Posterior cingulate gyrus (tissue), 11 donors: ENCODE measurements at places on chromosomes 5 and 9.

GRCh38 chr5:141889282-141889871 is 11.2 kb upstream of the PCDH1 start:
- DNase-seq: no peak

- no peak for DNase-seq
Measured at GRCh38 chr9:112839331-112839730, 51.3 kb downstream of the SLC46A2 start.

DNA sequence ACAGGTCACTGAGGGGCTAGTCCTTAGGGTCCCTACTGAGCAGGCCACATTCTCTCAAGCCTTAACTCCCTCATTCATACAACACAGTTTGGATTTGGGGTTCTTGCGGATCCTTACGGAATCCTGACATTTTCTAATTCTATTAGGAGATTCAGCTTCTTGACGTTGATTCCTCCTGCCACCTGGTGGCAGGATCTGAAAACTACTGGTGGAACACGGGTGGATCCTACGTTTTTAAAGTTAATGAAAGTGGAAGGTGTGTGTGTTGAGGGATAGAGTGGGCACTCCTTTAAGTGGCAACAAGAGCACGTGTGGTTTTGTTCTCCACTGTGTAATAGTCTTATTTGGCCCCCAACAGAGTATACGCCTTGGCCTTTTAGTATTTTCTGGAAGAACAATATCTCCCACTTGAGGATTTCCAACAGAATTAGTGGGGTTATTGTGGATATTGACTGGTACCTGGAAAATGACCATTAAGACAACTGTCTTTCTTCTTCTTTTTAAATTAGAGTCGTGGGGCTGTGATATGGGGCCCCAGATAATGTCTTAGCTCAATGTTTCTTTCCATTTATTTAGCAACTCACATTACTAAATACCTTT is 25.2 kb downstream of the SLC28A3 start:
- peak; percentile 49 for DNase-seq

GRCh38 chr9:34124099-34124498 is 2.4 kb downstream of the DCAF12 start:
- DNase-seq: no peak

DNA sequence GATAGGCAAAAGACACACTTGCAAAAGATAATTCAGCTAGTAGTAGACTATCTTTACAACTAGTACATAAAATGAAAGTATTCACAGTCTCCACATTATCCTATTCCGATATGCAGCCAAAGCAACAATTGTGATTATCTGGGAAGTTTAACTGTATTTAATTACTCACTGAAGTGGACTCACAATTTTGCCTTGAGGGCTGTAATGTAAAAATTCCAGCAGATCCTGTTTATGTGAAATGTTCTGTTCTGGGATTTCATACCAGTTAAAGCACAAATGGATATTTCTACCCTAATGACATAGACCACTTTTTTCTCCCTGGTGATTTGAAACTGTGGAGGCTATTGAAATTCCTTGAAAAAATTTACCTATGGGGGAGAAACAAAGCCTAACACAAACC is 474.4 kb upstream of the EDIL3 start:
- DNase-seq: no peak

DNA sequence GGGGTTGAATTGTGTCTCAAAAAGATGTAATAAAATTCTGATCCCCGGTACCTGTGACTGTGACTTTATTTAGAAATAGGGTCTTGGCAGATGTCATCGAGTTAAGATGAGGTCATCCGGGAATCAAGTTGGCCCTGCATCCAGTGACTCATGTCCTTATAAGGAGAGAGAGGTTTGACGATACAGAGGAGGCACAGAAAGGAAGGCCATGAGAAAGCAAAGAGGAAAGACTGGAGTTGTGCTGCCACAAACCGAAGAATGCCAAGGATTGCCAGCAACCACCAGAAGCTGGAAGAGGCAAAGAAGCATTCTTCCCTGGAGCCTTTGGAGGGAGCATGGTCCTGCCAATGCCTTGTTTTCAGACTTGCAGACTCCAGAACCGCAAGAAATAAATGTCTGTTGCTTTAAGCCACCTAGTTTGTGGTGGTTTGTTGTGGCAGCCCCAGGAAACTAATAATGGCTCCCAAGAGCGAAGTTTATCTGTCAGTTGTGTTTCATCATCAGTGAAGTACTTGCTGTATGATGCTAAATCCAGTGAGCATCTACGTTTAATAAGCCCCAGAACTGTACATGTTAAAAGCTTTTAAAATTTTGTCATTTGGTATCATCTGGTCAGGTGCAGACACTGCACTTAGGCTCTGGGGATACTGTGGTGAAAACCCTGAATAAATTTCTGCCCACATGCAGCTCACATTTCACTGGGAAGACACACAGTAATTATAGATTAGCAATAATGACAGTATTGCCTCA is 114.8 kb downstream of the TLE4 start:
- no peak for DNase-seq

DNA sequence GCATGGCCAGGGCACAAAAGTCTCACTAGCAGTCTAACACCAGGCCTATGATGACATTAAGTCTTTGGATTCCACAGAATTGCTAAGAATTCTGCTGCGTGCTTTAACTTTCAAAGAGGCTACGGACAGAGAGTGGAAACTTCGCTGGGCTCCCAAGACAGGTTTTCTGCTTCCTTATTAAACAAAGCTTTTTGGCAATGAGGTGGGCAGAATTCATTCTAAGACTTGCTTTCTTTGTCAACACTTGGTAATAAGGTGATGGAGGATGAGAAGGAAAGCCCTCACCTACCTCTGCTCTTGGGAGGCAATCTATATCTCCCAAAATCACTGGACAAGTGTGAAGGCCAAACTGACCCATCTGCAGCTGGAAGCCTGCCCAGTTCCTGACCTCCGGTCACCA is 231.9 kb downstream of the ATPSCKMT start:
- no peak for DNase-seq

GRCh38 chr9:128275198-128276007 is at the start of gene GOLGA2:
TSS of gene GOLGA2 (minus strand) at chr9:128276007. CDS start at chr9:128275976, 31 bp downstream.
- DNase-seq: peak; percentile 68

- no peak for DNase-seq
Measured at GRCh38 chr9:80040457-80040856, 468.7 kb downstream of the TLE4 start.

DNA sequence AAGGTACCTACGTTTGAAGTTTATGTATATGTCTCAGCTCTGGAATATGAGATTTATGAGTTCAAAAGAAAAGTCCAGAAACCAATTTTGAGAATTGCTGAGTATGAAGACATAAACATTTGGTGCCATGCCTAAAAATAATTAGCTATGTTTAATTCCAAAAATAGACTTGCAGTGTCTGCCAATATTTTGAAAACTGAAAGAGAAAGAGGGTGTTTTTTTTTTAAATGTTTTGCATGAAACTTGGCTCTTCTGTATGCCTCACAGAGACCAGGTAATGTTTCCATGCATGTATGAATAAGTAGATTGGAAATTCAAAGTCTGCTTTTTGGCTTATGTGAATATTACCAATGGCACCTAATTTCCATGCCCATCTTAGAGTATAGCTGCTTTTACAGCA is 634.4 kb upstream of the C9orf72 start:
- DNase-seq: no peak

- peak; percentile 30 for DNase-seq
Measured at GRCh38 chr9:114738581-114739316, 56.8 kb upstream of the TEX48 start.

DNA sequence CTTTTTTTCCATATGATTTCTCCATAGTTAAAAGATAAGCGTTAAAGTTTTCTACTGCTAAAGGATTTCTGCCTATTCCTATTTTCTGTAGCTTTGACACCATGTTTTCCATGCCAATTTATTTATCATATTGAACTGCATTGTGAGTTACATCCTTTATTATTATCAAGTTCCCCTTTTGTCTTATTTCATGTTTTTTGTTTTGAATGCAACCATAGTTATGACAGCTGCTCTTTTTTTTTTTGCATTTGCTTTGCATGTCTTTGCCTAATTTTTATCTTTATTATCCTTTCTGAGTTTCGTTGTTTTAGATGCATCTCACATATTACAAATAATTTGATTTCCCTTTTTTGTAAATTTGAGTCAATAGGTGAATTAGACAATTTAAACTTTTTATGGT is 161.5 kb downstream of the DEPDC1B start:
- DNase-seq: no peak

DNA sequence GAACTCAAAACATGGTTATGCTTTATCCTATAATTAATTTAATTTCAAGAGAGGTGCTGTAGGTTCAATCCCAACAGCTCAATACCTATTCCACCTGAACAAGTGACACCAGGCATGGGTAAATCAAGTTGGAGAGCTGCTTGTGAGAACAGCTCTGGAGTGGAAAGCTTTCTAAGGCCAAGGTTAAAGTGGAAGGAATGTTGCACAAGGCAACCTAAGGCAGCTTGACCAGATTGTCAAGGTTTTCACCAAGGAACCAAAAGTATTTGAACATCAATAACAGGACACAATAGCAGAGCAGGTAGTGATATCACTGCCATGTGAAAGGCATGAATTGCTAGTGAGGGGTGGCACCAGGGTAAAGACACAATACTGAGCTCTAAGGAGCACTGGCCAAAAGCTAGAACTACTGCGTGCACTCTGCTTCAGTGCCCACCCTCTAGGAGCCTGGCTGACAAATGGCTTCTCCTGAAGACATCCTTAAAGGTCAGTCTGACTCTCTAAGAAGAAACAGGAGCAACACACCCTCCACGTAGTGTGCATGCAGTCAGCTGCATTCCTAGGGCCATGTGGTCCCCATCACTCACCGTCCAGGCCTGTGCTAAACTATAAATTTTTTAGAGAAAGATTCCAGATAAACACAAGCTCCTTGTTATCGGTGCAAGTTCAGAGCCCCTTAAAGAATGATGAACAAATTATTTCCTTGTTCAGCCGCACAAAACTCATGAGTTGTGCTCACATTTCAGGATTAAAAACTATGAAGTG is 677.7 kb upstream of the KLF4 start:
- no peak for DNase-seq

DNA sequence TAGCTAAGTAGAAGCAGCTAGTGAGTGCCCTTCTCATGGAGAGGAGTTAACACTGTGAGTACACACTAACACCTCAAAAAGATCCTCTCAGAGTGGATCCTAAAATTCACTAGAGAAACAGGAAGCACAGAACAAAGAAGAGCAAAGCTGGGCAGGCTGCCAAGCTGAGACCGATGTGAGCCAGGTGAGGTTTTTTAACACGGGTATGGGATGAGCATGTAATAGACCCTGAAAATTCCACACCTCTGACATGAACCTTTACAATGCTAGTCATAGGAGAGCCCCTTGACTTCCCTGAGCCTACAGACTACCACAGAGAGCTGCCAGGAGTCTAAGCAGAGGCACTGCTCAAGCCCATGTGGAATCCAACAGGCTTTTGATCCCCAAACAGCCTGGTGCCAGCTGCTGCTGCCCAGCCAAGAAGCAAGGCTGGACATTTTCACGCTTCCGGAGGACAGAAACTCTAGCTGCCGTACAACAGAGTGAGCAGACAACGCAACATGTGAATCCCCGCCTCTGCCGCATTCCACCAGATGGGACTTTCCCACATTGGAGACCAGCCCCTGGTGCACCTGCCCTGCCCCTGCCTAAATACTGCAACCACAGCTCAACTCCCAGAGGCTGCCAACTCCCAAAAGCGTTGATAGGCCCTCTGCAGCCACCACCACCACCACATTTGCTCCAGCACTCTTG is 280.8 kb downstream of the CDH10 start:
- no peak for DNase-seq

DNA sequence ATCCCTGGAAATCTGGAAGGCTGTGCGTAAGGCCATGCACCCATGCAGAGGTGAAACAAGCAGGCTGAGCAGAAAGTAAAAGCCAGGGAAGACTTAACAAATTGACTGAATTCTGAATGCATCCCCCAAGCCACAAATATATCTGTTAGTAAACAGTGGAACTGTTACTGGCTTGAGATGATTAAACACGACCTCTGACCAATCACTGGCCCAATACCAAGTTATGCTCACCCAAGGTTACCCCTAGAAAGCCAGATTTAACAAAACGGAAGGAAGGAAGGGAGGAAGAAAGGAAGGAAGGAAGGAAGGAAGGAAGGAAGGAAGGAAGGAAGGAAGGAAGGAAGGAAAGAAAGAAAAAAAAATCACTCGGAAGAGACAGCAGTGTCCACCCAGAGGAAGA is 215.8 kb upstream of the CCNG1 start:
- no peak for DNase-seq
